ENCODE measurements at places on chromosomes 2 and 18.

DNA sequence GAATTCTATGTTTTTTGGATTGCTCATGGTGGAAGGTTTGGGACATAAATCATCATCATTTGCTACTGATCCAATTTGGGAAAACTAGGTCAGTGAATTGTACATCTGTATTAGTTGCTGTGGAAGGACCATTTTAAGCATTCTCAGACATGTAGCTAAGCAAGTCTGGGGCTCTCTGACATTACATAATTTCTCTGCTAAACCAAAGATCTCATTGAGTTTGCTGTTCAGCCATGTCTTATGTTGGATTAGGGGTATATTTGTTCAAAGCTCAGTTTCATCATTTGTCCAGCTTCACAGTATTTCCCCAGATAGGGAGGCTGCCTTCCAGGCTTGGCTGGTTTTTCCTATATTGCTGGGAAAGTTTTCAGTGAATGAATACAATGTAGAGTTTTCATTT is 399.7 kb downstream of the MTX2 start:
- no peak for DNase-seq

- DNase-seq = no peak
These were observed 480.3 kb downstream of the MEIS1 start for GRCh38 chr2:66915237-66915636.

DNA sequence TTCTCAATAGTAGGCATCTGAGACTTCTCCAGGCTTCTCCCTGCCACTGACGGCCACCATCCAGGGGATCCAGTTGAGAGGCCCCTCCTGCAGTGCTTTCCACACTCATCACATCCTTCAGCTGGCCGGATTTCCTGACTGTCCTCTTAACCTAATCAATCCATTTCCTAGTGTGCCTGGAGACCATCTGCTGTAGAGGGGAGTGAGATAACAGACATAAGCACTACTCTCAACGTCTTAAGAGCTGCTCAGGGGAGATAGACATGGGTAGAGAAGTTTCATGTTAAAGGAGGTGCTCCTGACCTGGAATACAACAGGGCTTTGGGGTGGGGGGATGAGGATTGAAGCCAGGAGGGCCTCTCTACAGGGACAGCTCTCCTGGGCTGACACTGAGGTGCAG is 14.2 kb downstream of the SPR start:
- DNase-seq = no peak

GRCh38 chr2:65326276-65326675 is 98.6 kb downstream of the ACTR2 start:
- no peak for DNase-seq

GRCh38 chr18:70126832-70127231 is 78.7 kb downstream of the RTTN start:
- DNase-seq = no peak

GRCh38 chr2:10820978-10821695 is 8.6 kb upstream of the PDIA6 start:
- DNase-seq = no peak

DNA sequence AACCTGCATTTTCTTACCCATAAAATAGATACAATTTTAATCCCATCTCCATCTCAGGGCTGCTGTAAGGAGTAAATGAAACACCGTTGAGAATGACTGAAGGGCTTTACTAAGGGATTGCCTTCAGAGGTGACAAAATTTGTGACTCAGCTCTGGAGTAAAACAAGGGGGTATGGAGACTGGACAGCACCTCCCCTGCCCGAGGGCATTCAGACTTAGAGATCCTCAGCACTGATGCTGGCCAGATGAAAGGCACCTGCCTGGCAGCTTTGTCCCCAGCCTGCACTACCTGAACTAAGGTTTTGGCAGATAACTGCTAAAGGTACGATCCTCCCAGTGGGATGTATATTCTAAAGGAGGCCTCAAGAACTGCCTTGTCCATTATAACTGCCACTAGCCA is 105.9 kb upstream of the STPG4 start:
- DNase-seq = no peak

GRCh38 chr2:44686561-44686960 is 254.9 kb upstream of the SIX3 start:
- DNase-seq = no peak

- peak; percentile 31 for DNase-seq
These were observed 306.5 kb upstream of the TNP1 start for GRCh38 chr2:217166241-217166850.

DNA sequence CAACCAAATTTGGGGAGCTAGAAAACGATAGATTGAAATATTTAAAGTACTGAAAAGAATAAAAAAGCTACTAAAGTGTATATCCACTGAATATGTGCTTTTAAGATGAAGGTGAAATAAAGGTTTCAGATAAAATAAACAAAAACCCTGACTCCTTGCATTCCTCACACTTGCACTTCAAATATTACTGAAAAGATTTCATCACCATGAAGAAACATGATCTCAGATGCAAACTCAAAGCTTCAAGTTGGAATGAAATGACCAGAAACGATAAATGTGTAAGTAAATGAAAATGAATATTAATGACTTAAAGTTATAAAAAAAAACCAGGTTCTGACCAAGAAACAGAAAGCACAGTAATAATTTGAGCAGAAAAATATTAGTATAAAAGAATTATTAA is 1246.0 kb upstream of the ACVR2A start:
- DNase-seq = no peak

DNA sequence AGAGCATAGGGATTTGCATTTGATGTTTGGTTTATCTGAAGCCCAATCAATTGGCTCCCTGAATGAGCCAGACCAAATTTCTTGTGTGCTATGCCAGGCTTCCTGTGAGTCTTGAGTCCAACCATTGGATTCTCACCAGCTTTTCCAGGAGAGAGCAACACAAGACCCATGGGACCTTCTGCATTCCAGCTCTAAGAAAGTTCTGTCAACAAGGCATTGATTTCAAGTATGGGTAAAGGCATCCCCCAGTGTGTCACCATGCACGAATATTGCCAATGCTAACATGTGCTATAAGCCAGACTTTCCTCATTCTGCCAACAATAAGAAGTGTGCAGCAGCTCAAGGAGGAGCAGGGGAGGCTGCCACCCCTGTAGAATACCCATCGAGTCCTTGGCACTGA is 266.6 kb downstream of the ETAA1 start:
- no peak for DNase-seq

- DNase-seq = no peak
These were observed 20.9 kb upstream of the ROCK2 start for GRCh38 chr2:11365096-11365879.

- no peak for DNase-seq
These were observed 22.7 kb upstream of the DOCK10 start for GRCh38 chr2:225064928-225065327.

DNA sequence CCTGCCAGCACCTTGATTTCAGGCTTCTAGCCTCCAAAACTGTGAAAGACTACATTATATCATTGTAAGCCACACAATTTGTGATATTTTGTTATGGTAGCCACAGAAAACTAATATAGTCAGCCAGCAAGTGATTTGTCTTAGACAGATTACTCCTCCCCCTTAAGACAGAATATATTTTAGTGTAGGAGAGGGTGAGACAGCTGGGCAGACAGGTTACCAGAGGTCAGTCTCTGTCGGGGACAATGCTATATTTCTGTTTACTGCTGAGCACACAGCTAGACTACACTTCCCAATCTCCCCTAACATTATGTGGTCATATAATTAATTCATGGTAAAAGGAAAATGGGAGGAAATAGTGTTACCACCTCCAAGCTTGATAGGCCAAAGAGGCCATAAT is 185.8 kb upstream of the PIK3C3 start:
- DNase-seq = no peak

GRCh38 chr2:33229646-33230045 is 246.8 kb upstream of the RASGRP3 start:
- no peak for DNase-seq

DNA sequence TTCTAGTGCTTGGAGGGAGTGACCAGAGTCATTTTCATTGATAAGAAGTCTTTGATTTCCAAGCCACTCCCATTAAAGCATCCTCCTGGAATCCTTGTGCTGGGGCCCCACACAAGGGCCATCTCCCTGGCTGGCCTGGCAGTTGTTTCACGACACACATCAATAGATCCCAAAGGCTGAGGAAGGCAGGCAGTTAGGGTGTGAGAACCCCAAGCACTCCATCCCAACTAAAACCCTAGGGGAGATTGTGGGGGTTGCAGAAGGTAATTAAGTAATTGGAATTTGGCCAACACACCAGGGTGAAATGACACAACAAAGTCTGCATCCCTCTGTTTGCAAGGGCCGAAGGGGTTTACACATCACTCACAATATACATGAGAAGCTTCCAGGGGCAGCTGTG is 578.1 kb upstream of the SYT4 start:
- DNase-seq = no peak

DNA sequence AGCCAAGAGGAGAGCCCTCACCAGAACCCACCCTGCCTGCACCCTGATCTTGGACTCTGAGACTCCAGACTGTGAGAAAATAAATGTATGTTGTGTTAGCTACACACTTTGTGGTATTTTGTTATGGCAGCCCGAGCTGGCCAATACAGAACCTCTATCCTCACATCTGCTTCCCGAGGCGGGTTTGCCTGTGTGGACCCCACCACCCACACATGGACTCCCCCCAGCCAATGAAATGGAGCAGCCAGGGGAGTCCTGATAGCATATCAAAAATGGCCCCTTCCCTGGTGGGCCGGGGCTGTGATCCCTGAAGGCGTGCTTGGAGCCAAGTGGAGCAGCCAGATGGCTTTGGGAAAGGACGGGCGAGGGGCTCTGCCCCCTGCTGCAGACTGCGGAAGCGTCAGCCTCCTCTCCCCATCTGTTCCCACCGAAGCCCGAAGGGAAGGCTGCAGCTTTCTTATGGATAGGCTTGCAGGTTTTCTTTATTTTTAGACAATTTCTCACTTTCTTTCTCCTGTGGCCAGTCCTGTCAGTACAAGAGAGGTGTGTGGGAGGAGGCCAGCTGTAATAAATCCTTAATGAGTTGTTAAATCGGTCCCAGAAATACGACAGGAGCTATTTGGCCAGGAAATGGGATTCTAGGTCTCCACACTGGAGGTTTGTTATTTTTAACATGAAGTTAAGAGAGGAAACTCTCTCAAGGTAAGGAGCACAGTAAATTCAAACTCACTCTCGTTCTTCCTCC is 34.4 kb downstream of the TEX51 start:
- no peak for DNase-seq

DNA sequence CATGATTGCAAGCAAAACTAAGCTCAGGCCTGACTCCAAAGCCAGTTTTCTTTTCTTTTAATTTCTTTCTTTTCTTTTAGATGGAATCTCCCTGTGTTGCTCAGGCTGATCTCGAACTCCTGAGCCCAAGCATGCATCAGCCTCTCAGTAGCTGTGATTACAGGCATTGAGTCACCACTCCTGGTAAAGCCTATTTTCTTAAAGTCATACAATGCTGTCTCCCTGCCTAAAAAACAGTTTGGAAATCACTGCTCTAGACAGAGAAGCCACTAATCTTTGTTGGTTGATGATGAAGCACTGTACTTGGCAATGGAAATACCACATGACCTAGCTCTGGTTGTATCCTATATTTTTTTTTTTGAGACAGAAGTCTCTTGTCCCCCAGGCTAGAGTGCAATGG is 33.1 kb upstream of the ZNF532 start:
- DNase-seq = no peak

DNA sequence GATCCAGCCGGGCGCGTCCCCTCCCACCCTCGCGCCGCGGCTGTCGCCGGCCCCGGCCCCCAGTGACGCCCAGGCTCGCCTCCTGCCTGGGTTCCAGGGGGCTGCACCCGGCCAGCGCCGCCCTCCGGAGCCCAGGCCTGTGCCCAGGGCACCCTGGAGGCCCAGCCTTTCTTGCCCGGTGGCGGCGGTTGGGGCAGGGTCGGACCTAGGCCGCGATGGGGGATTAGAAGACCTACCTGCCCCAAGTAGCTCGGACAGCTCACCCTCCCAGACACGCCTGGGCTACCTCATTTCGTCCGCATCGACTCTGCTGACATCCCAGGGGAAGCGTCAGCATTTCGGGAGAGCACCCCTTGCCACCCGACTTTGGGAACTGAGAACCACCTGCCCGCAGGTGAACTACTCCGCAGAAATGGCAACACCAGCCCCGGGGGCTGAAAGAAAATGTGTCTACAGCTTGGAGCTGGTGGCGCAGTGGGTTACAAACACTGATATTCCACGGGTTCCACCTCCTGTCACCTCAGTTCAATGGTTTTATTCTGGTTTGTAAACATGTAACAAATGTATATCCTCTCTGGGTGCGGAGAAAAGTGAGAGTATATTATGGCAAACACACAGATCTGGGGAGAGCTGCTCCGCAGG is 834 bp upstream of the ARL4C start:
- DNase-seq = no peak

GRCh38 chr2:188349019-188349418 is 57.3 kb downstream of the GULP1 start:
- DNase-seq = no peak

DNA sequence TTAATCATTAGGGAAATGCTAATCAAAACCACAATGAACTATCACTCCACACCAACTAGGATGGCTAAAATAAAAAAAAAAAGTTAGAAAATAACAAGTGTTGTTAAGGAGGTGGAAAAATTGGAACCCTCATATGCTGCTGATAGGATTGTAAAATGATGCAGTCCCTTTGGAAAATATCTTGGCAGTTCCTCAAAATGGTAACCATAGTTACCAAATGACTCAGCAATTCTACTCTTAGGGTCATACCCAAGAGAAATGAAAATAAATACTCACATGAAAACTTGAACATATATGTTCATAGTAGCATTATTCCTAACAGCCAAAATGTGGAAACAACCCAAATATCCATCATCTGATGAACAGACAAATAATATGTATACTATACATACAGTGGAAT is 15.7 kb upstream of the ACVR2A start:
- DNase-seq = no peak

DNA sequence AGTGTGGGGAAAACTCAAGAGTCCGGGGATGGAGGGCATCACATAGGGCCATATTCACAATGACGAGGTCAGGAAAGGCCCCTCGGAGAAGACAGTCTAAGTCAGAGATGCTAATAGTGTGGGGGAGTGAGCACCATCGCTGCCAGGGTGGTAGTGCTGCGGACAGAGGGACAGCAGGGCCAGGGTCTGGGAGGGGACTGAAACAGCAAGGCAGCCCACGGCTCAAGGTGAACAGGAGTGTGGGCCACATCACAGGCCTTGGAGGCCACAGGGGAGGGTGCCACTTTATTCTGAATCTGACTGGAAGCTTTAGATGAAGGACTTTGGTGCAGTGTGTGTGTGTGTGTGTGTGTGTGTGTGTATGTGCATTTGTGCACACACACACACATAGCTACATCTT is 130.9 kb upstream of the GLI2 start:
- no peak for DNase-seq

GRCh38 chr2:104945866-104946265 is 92.0 kb downstream of the POU3F3 start:
- no peak for DNase-seq

GRCh38 chr2:222433332-222434173 is 9.2 kb downstream of the SGPP2 start:
- DNase-seq = no peak

Measured in SW 1271 (cell line).